BJ (cell line): ENCODE measurements at places on chromosomes 11 and 22.

DNA sequence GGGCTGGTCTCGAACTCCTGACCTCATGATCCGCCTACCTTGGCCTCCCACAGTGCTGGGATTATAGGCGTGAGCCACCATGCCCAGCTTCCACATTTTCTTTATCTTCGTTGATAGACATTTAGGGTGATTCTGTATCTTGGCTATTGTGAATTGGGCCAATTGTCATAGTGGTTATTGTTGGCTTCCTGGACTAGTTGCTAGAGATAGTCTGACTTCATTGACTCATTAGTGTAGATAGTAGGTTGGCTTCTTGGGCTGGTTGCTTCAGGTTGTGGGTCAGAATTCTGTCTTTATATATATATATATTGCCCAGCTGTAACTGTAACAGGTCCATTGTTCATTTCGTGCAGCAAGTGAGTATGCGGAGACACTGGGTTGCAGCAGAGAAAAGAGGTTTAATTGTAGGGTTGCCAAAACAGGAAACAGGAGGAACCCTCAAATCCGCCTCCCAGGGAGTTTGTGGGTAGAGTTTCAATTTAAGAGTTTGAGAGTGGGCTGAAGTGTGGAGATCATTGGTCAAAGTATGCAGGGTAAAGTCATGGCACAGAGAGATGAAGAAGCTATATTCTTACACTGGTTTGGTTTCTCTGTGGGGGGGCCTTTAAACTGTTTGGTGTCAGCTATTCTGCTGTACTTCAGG is 22.0 kb downstream of the ATG13 start:
- no peak for DNase-seq

GRCh38 chr11:15099267-15099666 is 15.5 kb upstream of the INSC start:
- DNase-seq = no peak

DNA sequence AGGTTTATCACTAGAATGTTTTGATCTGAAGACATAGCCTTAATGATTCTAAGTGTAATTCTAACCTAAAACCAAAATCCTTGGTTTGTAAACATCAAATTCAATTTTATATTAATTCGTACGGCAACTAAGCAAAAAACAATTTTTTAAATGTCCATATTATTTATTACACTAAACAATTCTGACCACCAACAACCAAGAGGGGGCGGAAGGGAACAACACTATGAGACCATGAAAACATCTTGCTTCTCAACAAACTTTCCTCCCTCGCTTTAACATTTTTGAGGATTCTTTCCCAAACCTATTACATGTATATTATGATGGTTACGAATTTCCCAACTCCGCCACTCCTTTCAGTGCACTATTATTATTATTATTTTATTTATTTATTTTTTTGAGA is 6.5 kb upstream of the UCP2 start:
- DNase-seq = no peak

DNA sequence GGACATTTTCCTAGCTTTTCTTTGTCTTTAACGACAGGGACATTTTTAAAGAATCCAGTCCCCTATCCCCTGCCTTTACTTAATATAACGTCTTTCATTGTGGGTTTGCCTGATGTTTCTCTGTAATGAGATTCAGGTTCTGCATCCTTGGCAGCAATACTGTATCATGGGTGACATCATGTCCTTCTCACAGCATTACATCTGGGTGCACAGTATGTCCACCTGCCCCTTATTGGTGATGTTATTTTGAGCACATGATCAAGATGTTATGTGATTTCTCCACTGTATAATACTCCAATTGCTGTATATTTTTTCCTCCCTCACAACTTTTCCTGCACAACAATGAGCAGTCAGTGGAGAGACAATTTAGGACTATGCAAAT is 9.7 kb upstream of the STK33 start:
- no peak for DNase-seq

DNA sequence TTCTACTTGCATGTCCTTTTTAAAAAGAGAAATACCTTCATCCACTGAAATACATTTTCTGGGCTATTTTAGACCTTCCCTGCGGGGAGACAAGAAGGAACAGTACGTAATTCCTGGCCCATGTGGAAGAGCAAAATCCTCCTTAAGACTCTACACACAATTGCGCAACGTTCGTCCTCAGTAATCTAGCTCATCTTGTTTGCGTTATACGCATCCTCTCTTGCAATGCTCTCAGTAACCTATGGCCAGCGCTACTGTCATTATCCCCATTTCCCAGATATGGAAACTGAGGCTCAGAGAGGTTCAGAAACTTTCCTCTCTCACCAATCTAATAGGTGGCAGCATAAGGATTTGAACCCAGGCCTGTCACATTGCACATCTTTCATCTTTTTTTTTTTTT is 54.6 kb downstream of the RPUSD4 start:
- no peak for DNase-seq

GRCh38 chr11:46865340-46865739 is 19.3 kb upstream of the CKAP5 start:
- DNase-seq = peak; percentile 49

GRCh38 chr22:43313244-43313889 is 29.8 kb downstream of the SCUBE1 start:
- DNase-seq = no peak

DNA sequence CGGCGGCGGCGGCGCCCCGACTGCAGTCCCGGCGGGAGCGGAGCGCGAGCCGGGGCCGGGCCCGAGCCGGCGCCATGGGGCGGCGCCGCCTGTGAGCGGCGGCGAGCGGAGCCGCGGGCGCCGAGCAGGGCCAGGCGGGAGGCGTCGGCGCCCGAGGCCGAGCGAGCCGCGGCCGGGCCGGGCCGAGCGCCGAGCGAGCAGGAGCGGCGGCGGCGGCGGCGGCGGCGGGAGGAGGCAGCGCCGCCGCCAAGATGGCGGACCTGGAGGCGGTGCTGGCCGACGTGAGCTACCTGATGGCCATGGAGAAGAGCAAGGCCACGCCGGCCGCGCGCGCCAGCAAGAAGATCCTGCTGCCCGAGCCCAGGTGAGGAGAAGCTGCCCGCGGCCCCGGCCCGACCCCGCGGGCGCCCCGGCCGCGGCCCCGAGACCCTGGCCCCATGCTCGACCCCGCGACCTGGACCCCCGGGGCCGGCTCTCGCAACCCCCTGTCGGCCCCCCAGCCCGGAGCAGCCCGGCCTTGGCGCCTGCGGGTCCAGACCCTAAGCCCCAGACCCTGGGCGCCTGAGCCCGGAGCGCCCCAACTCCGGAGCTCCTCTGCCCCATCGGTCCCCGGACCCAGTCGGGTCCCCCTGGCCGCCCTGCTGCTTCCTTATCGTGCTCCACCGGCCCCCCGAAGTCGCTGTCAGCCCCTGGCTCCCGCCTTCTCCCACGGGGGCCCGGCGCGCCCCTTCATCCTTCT is at the start of gene GRK2:
TSS of gene GRK2 (plus strand) at position 25 of the 739 bp plus-strand sequence. CDS start at position 252, 227 bp downstream.
- no peak for DNase-seq

DNA sequence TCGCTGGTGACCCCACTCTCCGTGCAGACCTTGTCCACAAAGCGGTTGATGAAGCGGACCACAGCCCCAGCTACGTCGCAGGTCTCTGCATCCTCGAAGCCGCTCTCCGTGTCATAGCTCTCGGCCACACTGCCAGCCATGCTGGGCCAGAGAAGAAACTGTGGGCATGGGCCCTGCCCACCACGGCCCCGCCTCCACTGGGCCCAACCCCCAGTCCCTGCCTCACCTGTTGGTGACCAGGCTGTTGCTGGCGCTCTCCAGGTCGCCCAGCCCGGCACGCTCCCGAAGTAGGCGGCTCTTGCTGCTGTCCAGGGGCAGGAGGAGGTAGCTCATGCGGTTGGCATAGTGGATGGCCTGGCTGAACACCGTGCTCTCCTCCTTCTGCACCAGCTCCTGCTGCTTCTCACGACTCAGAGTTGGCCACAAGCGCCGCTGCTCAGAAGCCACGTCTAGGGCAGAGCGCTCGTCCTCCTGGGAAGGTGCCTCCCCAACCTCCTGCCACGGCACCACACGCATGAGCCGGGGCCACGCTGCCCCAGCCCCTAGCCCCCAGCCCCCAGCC is 12.8 kb downstream of the SBF1 start:
- no peak for DNase-seq

DNA sequence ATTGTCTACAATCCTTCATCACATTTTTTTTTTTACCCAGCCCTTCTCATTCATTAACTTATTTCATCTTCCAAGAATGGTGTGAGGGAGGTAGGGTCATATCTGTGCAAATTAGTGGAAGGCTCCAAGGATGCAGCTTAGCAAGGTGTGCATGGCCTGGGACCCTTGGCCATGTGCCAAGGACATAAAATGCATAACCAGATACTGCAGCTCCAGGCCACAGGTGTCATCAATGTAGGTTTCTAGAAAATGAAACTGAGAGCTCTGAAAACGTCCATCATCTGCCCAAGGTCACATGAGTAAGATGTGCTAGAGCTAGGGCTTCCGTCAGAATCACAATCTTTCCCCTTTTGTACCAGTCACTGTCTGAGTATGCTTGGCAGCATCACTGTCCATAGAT is 29.8 kb downstream of the ANKK1 start:
- no peak for DNase-seq

GRCh38 chr11:18265949-18266348 is at the start of gene SAA1:
Gene SAA1 (plus strand): TSS chr11:18266264. CDS start chr11:18266888, 624 bp downstream.
- DNase-seq = no peak

GRCh38 chr11:44313761-44314489 is 4.0 kb upstream of the ALX4 start:
- no peak for DNase-seq

- DNase-seq = no peak
Observed at GRCh38 chr11:134124660-134125451, 56.0 kb downstream of the JAM3 start.

GRCh38 chr11:119934866-119935265 is 203.0 kb downstream of the TRIM29 start:
- no peak for DNase-seq

DNA sequence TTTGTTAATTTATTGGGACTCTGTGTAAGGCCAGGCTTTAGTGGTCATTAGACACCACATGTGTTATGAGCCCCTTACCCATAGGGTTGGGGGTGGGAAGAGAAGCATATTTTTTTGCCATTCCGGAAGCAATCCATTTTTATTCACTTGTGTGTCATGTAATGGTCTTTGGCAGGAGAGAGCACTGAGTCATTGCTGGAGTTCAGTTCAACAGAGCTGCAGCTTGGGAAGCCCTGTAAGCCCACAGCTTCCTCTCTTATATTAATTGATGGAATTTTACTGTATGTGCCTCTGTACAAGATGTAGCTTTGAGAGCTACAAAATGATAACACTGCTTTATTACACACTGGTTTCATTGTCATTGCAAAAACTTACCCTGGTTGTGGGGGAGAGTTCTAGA is 177.3 kb upstream of the SORL1-AS1 start:
- no peak for DNase-seq

DNA sequence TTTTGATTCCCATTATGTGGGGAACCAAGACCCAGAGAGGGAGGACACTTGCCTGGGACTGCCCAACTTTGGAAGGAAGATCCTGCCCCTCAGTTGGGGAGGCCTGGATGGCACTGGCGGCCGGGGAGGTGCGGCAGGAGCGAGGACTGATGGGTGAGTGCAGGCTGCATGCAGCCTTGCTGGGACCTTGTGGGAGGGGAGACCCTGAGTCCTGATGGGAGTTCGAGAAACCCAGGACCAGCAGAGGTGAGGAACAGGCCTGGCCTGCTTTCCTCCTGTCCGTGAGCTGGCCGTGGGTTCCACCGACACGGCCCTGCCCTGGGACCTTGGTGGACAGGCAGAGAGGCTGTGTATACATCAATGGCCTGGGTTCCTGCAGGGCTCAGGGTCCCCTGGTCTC is 19.3 kb upstream of the SMIM38 start:
- DNase-seq = no peak

DNA sequence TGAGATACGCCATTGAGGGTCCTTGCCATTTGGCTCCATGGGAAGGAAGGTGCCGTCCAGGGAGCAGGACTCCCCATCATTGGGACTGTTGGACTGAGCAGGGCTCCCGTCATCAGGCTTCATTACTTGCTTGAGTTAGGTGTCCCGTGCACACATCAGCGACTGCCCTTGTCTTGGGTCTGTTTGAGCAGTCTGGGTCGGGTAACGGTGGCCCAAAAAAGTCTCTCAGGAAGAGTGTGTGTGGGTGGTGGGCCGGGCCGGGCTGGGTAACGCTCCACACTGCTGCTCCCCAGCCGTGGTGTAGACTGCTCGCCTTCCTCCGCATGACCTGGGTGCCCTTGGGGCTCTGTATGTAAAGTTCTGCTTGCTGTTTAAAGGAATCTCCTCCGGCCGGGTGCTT is 293.5 kb downstream of the TBC1D22A start:
- no peak for DNase-seq

DNA sequence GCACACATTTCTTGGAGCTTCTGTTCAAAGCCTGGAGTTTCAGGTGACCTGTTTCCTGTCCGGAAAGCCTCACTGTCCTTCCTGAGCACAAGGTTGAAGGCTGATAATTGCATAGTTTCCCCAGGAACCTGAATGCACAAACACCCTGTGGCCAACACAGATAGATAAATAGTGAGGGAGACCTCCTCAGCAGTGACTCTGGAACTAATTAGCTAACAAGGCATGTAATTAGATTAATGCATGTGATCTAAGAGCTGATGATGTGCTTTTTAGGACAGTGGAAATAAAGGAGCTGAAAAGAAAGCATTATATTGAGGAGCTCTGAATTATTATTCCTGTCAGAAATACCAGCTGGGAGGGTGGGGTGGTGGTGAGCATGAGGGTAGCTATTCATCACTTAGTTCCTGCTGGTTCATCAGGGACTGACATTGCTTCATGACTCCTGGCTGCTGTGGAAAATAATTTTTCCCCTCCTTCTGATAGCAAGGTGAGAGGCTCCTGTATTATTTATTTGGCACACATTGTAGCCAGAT is 101.1 kb downstream of the NELL1 start:
- no peak for DNase-seq
